ENCODE measurements at places on chromosomes 12 and 14. TPM values are rescaled to one million over a fixed set of nuclear protein-coding genes. Genes with fewer than 3 reads are reported as not detected.

SLC5A8 gene
- not detected for total RNA-seq

- no peak overlapping the region for H3K4me3 ChIP-seq
- no peak overlapping the region for H3K27ac ChIP-seq
- no peak for DNase-seq
- H3K4me1 ChIP-seq = no peaks in the 10 kb centered on the region
Measured at GRCh38 chr14:71514941-71515919, 417.0 kb upstream of the RGS6 start.

GRIP1 gene
- not detected for total RNA-seq

DNA sequence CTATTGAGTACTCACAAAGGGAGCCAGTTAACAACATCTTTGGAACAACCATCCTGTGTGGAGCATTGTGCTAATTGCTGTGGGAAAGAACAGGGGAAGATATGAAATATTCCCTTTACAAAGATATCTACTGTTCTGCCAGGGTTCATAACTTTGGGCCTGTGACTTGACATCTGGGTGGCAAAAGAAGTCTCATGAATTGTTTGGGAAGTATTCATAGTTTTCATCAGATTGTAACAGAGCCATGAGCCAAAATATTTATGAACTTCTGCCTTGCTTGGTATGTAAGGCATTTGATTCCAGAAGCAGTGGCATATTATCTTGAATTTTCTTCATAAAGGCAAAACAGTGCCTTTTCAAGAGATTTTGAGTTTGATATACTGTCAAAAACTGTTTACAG, 816.2 kb downstream of the DIO2 start:
- H3K36me3 ChIP-seq = no peaks in the 10 kb centered on the region
- H3K27me3 ChIP-seq = no peaks in the 10 kb centered on the region
- DNase-seq = no peak
- no peak overlapping the region for H3K27ac ChIP-seq
- no peaks in the 10 kb centered on the region for H3K4me1 ChIP-seq
- no peak overlapping the region for H3K4me3 ChIP-seq

ATP5F1B gene
- 663 TPM for total RNA-seq

GRCh38 chr12:480831-481816, 21.4 kb downstream of the B4GALNT3 start:
- H3K4me1 ChIP-seq = peaks cover 8% of the 10 kb centered on the region
- peaks cover 25% of the 10 kb centered on the region for H3K27me3 ChIP-seq
- H3K36me3 ChIP-seq = peaks cover 4% of the 10 kb centered on the region
- no peak for DNase-seq

DACT1 gene
- total RNA-seq = not detected

SUOX gene
- 17.6 TPM for total RNA-seq

PPHLN1 gene
- 85.0 TPM for total RNA-seq

GRCh38 chr12:131044760-131045381, 91.2 kb downstream of the ADGRD1 start:
- no peaks in the 10 kb centered on the region for H3K4me1 ChIP-seq
- H3K36me3 ChIP-seq = no peaks in the 10 kb centered on the region
- H3K27ac ChIP-seq = no peak overlapping the region

MRPL52 gene
- total RNA-seq = 116 TPM

GRCh38 chr14:102909911-102910310, 12.6 kb upstream of the AMN start:
- H3K4me3 ChIP-seq = no peak overlapping the region
- H3K27ac ChIP-seq = no peak overlapping the region
- no peaks in the 10 kb centered on the region for H3K4me1 ChIP-seq
- H3K36me3 ChIP-seq = no peaks in the 10 kb centered on the region
- no peaks in the 10 kb centered on the region for H3K27me3 ChIP-seq

PAPLN gene
- 0.47 TPM for total RNA-seq

GRCh38 chr12:56565510-56566101, 44.0 kb downstream of the RBMS2 start:
- H3K27ac ChIP-seq = no peak overlapping the region
- no peaks in the 10 kb centered on the region for H3K36me3 ChIP-seq
- no peak for DNase-seq
- no peaks in the 10 kb centered on the region for H3K27me3 ChIP-seq
- H3K4me1 ChIP-seq = peaks cover 11% of the 10 kb centered on the region

IFNG-AS1 gene
- total RNA-seq = 2.7 TPM

- H3K27me3 ChIP-seq = no peaks in the 10 kb centered on the region
- no peaks in the 10 kb centered on the region for H3K4me1 ChIP-seq
- H3K36me3 ChIP-seq = no peaks in the 10 kb centered on the region
- no peak for DNase-seq
- H3K4me3 ChIP-seq = no peak overlapping the region
Measured at GRCh38 chr12:24198936-24199671, 249.6 kb upstream of the SOX5 start.

DNA sequence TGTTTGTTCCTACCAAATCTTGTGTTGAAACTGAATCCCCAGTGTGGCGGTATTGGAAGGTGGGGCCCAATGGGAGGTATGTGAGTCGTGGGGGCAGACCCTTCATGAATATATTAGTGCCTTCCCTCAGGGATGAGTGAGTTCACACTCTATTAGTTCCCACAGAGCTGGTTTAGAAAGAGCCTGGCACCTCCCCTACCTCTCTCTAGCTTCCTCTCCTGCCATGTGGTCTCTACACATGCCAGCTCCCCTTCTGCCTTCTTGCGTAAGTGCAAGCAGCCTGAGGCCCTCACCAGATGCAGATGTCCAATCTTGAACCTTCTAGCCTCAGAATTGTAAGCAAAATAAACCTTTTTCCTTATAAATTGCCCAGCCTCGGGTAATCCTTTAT, 105.8 kb downstream of the SPTSSA start:
- no peak overlapping the region for H3K4me3 ChIP-seq
- H3K27ac ChIP-seq = no peak overlapping the region
- DNase-seq = no peak
- H3K27me3 ChIP-seq = no peaks in the 10 kb centered on the region
- H3K36me3 ChIP-seq = no peaks in the 10 kb centered on the region
- H3K4me1 ChIP-seq = no peaks in the 10 kb centered on the region

- H3K36me3 ChIP-seq = peaks cover 21% of the 10 kb centered on the region
- no peak for DNase-seq
- H3K27me3 ChIP-seq = no peaks in the 10 kb centered on the region
- H3K4me3 ChIP-seq = peak overlapping the region; percentile 25
- H3K27ac ChIP-seq = peak overlapping the region; percentile 73
- peaks cover 61% of the 10 kb centered on the region for H3K4me1 ChIP-seq
Measured at GRCh38 chr14:89259951-89260609, 157.0 kb downstream of the FOXN3 start.

- H3K4me3 ChIP-seq = no peak overlapping the region
- no peak overlapping the region for H3K27ac ChIP-seq
- no peaks in the 10 kb centered on the region for H3K27me3 ChIP-seq
- peak; percentile 44 for DNase-seq
Measured at GRCh38 chr14:104383088-104383995, 196.2 kb upstream of the C14orf180 start.

DNA sequence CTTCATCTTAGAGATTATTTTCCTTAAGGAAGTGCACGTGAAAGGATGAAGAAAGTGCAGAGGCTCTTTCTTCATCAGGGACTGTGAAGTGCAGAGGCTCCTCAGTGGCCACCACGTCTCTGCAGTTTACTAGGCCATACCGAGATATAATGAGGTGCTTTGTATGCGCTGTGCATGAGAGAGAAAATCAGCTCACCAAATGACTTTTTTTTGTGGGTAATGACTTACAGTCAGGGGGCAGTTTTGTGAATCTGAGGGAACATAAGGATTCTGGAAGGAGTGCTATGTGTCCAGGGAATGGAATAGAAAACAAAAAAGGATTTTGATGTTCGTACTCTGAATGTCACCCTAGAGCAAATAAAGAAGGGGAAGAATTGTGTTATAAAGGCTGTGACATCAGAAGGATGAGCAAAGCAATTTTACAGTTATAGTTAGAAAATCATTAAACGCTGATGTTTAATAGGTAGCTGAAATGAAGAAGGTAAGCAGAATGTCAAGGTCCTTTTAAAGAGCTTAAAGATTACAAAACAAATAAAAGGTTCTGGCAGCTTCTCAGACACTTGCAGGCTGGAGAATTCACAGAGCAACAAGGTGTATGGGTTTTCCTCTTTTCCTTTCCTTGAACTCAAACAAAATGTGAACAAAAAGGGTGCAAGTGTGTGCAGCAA, 247.5 kb upstream of the NOVA1 start:
- DNase-seq = no peak
- no peak overlapping the region for H3K27ac ChIP-seq
- no peaks in the 10 kb centered on the region for H3K4me1 ChIP-seq

DNA sequence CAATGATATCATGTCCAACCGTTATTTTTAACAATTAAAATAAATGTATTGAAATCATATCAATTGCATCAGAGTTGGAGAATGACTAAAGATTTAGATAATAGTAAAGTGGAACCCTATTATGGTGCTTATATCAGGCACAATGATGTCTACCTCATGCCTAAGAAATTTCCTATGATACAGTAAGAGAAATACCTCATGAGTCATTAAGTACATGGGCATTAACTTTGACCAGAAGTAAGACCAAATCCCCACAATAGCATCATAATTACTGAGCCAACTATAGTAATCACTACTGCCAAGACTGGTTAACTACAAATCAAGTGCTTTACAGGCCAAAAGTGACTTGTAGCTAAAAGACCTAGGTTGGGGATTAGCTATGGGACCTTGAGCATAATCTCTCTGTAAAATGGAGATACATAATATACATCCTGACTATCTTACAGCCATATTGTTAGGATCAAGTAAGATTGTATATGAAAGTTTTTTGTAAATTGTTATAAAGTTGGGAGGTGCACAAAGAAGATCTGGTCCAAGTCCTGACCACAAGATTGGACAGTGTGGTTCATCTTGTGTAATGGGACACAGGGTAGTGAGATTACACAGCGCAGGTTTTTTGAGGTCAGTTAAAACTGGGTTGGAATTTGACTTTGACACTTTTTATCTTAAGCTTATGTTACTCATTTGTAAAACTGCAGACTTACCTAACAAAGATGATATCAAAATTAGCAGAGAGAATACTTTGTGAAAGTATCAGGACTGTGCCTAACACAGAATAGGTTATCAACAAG, 60.5 kb downstream of the ERGIC2 start:
- H3K4me3 ChIP-seq = no peak overlapping the region
- H3K27ac ChIP-seq = no peak overlapping the region
- no peak for DNase-seq
- H3K4me1 ChIP-seq = peaks cover 20% of the 10 kb centered on the region
- H3K27me3 ChIP-seq = no peaks in the 10 kb centered on the region
- peaks cover 14% of the 10 kb centered on the region for H3K36me3 ChIP-seq

DNA sequence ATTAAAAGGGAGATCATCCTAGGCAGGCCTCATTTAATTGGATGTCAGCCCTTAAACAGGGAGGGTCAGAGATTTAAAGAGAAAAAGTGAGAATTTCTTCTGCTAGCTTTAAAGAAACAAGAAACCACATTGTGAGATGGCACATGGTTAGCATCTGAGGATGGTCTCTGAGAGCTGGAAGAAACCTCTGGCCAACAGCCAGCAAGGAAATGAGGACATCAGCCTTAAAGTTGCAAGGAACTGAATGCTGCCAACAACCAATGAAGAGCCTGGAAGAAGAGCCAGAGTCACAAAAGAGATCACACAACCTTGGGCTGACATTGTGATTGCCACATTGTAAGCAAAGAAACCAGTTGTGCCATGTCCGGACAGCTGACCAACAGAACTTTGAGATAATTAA, 17.5 kb upstream of the FAR2 start:
- no peak overlapping the region for H3K4me3 ChIP-seq
- no peaks in the 10 kb centered on the region for H3K4me1 ChIP-seq
- H3K36me3 ChIP-seq = no peaks in the 10 kb centered on the region
- no peak overlapping the region for H3K27ac ChIP-seq
- DNase-seq = no peak

All from natural killer cell treated with Interleukin-12 subunit alpha and Interleukin-12 subunit beta and Interleukin-15 and Interleukin-18, amount 100 ng/mL, for 72 hours (primary cell).